Midbrain (tissue), 1 donor: ENCODE measurements at places on chromosomes 12 and 14.

DNA sequence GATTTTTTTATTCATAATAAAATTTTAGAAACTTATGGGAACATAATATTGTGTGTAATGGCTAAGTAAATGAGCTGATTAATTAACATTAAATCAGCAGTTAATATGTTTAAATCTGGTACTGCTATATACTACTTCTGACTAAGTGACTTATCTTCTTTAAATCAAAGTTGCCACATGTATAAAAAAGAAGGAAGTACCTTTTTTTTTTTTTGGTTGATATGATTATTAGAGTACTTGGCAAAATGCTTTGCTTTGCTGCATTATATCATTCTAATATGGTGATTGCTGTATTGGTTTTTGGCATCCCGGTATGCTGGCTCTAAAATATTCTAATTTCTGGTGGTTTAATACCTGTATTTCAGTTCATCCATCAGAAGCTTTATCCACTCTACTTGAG, 319.1 kb upstream of the RGS6 start:
- DNase-seq, result no peak

- DNase-seq, result no peak
These were observed 1352.9 kb downstream of the TMEM121 start for GRCh38 chr14:106879241-106879640.

DNA sequence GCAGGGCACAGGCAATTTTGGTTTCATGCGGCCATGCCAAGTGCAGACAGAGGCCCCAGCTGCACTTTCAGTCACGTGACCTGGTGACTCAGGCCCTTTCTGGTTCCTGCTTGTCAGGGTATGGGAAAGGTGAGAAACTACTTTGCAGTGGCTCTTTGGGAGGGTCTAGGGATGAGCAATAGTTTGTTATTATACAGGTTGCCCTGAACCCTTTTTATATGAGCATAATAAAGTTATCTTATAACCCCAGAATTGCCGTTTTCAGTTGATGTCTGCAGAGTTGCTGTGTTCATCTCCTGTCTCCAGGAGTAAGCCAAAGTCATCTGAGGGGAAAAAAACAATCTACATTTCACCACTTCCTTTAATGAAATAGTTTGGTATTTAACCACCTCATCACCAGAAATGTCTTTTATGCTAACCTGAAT, 30.9 kb upstream of the EMP1 start:
- DNase-seq, result no peak

DNA sequence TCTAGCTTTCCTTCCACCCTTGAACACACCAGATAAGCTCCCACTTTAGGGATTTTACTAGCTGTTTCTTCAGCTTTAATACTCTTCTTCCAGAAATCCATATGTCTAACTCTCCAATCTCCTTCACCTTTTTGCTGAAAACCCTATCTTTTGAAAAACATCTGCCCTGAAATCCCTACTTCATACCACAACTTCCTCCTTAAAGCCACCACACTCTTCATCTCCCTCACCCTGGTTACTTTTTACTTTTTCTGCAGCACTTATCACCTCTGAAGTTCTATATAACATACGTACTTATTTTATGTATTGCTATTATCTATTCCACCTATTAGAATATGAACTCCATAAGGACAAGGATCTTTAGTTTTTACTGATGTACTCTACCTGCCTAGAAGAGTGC, 28.6 kb upstream of the PTPRQ start:
- no peak for DNase-seq

DNA sequence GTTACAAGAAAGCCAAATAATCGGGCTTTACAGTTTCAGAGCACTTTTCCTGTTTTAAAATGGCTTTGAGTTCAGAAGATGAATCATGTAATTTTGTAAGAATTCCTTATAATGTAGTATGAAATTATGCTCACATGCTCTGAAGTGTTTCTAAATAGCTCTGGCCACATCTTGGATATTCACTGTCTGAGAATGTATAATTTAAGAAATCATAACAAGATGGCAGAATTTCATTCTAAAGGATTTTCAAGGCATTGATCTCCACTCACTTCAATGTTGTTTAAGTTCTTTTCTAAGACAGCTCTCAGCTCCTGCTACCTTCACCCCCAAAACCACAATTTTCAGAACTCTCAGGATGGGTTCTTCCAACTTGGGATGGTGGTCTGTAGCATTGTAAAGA, 180.1 kb downstream of the DACT1 start:
- no peak for DNase-seq

DNA sequence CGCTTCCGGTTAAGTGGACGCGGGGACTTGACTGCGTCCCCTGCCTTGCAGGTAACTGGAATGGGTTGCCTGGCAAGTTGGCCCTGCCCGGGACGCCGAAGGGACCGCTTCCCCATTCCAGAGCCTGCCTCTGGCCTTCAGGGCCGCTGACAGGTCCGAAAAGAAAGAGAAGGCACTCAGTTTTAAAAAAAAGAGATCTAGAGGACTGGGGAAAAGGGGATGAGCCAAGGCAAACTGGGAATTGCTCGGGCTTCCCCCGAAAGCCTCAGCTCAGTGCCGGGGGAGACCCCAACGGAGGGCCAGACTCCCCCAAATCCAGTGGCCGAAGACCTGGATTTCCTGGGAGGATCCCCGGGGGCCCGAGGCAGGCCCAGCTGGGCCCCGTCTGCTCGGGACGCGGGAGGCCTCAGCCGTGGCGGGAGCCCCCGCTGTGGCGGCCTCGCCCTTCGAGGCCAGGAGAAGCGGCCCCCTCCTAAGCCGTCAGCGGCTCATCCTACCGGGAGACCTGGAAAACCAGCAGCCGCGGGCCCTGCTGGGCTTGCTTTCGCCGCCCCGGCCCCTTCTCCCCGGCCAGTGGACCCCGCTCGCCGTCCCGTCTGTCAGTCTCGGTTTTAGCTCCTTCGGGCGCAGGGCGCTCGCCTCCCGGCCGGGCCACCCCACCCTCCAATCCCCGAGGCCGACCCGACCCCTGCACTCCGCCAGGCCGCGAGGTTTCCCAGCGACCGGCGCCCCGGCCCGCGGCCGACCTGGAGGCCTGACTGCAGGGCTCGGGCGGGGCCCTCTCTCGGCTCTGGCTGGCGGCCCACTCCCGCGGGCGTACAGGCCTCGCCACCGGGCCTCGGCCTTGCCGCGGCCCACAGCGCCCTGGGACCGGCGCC, 12.5 kb downstream of the OTX2 start:
- no peak for DNase-seq

DNA sequence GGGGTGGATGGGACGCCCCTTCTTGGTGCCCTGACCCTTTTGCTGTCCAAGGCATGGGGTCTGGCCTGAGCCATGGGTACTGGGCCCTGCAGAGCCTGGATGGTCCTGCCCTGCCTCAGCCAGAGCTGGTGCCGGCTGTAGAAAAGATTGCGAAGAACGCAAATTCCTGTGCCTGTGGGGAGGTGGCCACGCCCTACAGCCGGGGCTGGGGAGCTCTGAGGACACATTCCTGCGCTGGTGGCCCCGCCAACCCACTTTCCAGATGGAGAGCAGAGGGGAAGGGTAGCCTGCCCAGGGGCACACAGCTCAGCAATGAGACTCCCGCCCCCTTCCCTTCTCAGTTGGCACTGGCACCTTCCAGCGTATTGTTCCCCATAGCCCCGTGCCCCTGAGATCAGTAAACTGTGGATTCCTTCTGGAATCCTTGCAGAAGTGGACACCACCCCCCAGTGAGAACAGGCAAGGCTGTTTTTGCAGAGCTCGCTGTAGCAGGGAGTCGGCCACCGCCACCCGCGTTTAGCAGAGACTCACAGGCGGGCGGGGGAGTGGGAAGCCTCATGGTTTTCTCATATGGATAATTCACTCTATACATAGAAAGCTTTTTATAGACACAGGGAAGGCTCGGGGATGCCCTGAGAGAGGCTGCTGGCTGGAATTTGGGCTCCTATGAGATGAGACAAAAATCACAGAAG, 8.6 kb downstream of the INF2 start:
- DNase-seq, result no peak

DNA sequence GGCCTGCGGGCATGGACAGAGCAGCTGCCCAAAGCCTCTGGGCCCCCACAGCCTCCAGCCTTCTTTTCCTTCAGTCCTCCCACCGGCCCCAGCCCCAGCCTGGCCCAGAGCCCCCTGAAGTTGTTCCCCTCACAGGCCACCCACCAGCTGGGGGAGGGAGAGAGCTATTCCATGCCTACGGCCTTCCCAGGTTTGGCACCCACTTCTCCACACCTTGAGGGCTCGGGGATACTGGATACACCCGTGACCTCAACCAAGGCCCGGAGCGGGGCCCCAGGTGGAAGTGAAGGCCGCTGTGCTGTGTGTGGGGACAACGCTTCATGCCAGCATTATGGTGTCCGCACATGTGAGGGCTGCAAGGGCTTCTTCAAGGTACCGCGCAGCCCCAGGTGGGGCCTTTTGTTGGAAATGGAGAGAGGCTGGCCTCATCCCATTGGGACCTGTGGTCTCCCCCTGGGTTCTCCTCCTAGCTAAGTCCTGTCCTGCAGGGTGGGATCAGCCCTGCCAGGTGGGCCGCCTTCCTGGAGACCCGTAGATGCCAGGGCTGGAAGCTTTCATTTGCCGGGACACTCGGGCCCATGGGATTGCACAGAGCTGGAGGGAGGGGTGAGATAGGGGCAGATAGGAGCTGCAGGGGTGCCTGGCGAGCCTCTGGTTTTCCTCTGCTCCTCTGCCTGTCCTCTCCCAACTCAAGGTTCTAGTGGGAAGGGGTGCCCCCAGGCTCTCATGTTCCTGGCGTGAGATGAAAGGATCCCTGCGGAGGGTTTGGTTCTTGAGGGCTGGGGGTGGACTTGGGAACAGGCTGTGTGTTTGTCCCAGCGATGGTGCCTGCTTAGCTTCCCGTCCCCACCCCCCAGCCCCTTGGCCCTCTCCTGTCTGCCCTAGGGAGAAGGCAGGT, 3.8 kb downstream of the NR4A1 start:
- DNase-seq, result no peak

GRCh38 chr12:6725350-6725749, 1.5 kb downstream of the COPS7A start:
- no peak for DNase-seq

DNA sequence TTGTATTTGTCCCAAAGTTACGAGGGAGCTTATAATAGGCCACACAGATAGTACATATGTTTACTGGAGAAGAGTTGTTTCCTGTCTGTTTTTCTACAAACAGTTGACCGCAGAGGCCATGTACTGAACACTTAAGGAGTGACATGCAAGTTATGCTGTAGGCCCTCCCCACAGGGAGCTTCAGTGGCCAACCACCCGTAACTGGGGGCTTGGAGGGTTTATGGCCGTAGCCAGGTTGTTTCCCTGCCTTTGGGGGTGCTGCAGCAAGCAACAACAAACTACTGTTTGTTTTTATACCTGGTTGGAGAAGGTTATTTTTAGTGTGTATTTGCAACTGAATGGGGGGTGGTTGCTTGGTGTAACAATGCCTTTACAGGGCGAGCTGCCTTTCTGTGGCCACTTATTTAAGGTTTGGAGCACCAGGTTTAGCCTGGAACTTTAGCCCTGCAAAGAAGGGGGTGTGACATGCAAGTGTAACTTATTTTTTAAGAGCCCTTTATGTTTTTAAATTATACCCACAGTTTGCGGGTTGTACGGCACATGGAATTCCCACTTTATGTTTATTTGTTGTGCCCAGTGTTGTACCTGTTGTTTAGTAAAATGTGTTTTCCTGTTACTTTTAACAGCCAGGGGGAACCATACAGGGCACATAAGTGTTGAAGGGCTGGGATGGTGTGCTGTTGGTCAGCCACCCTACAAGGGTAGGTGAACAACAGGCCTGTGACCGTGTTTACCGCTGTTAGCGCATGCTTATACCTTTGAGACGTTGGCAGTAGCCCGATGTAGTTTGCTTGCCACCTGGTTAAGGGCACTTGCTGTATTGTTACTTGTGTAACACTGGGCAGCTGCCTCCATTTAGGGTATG, 29.9 kb upstream of the G2E3 start:
- no peak for DNase-seq

GRCh38 chr12:113418213-113418879, 3.8 kb upstream of the SDSL start:
- DNase-seq, result no peak

DNA sequence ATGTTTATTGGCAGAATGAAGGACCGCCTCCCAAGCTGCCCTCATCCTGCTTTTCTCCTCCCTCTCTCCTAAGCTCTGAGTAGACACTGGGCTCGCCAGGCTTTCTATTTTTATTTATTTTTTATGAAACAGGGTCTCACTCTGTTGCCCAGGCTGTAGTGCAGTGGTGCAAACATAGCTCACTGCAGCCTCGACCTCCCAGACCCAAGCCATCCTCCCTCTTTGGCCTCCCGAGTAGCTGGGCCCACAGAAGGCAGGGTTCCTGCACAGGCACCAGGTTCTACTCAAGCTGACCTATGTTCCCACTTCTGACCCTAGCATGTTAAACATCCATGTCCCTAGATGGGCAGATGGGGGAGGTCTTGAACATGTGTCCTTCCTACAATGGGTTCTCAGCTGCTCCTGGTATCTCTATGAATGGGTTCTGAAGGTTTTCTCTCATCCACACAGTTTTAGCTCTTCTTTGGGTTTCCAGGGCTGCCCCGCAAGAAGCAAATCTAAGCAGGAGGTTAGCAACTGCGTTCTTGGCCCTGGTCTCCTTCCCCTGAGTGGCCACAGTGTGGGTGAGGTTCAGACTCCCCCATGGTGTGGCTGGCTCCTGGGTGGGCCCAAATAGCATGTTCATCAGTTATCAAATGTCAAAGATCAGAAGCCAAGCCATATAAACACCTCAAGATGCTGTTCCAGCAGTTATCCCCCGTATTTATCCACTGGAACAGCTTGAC, 167.3 kb downstream of the ZFP36L1 start:
- no peak for DNase-seq

DNA sequence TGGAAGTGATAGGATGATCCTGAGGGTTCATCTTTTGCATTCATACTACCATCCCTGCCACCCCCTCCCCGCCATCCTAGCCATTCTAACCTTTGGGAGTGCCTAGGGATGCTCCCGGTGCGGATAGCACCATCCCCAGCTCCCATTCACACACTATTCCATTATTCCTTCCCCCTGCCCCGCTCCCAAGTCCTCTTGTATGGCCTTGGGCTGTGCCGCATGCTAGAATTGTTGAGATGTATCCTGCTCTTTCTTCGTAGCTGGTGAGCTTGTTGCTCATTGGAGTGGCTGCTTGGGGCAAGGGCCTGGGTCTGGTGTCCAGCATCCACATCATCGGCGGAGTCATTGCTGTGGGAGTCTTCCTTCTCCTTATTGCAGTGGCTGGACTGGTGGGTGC, 644 bp downstream of the TSPAN31 start:
- no peak for DNase-seq

DNA sequence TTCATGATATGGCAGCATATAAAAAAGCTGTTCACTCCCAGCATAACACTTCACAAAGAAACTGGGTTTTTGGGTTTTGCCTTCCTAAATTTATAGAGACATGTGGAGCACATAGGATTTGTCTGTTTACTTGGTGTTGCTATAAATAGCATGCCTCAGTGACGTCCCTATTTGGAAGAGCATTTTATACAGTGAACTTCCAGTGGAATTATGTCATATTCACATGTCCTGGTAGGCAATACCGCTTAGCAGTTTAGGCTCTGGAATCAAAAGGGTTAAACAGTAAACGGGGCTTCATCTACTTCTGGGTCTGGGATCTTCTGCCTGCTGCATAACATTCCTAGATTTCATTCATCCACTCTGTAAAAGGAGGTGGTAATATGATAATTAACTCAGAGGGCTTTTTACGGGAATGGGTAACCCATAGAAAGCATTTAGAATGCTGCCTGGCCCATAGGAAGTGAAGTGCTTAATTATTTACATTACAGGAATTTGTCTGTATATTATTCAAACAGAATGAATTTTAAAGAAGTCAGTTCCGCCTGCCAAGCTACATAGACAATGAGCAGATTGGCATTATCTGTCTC, 396.1 kb downstream of the TMTC2 start:
- DNase-seq, result no peak
